ENCODE measurements at places on chromosomes 5 and 9. TPM values are rescaled to one million over a fixed set of nuclear protein-coding genes. Genes with fewer than 3 reads are reported as not detected.
A peak's percentile ranks its signal among the peaks of the same experiment; 100 is the strongest.

DNA sequence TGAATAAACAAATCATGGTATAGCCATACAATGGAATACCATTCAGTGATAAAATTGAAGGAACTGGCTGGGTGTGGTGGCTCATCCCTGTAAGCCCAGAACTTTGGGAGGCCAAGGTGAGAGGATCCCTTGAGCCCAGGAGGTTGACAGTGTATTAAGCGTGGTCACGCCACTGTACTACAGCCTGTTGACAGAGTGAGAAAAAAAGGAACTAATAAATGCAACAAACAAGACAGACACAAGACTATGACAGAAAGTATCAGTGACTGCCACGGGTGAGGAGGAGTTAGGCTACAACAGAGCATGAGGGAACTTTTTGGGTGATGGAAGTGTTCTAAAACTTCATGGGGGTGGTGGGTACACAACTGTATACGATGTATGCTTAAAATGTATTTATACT is 2.2 kb downstream of the FNIP1 start:
- H3K36me3 ChIP-seq, result peaks cover 42% of the 10 kb centered on the region
- peak overlapping the region; percentile 98 for H3K4me3 ChIP-seq
- no peaks in the 10 kb centered on the region for H3K27me3 ChIP-seq
- peaks cover 38% of the 10 kb centered on the region for H3K4me1 ChIP-seq
- peak overlapping the region; percentile 33 for H3K27ac ChIP-seq

- peaks cover 27% of the 10 kb centered on the region for H3K4me1 ChIP-seq
- peak overlapping the region; percentile 77 for H3K4me3 ChIP-seq
- peak overlapping the region; percentile 77 for H3K27ac ChIP-seq
- H3K27me3 ChIP-seq, result peaks cover 11% of the 10 kb centered on the region
These were observed 672 bp downstream of the MSANTD3 start for GRCh38 chr9:100427366-100428263.

GRCh38 chr5:58754250-58754649 is 171.4 kb downstream of the RAB3C start:
- peaks cover 6% of the 10 kb centered on the region for H3K4me1 ChIP-seq
- no peaks in the 10 kb centered on the region for H3K36me3 ChIP-seq
- peaks cover 4% of the 10 kb centered on the region for H3K27me3 ChIP-seq
- no peak for DNase-seq

GRCh38 chr5:56152437-56152836 is 80.7 kb downstream of the ANKRD55 start:
- H3K36me3 ChIP-seq, result peaks cover 21% of the 10 kb centered on the region
- peak overlapping the region; percentile 94 for H3K27ac ChIP-seq
- no peaks in the 10 kb centered on the region for H3K27me3 ChIP-seq
- H3K4me1 ChIP-seq, result peaks cover 75% of the 10 kb centered on the region

DNA sequence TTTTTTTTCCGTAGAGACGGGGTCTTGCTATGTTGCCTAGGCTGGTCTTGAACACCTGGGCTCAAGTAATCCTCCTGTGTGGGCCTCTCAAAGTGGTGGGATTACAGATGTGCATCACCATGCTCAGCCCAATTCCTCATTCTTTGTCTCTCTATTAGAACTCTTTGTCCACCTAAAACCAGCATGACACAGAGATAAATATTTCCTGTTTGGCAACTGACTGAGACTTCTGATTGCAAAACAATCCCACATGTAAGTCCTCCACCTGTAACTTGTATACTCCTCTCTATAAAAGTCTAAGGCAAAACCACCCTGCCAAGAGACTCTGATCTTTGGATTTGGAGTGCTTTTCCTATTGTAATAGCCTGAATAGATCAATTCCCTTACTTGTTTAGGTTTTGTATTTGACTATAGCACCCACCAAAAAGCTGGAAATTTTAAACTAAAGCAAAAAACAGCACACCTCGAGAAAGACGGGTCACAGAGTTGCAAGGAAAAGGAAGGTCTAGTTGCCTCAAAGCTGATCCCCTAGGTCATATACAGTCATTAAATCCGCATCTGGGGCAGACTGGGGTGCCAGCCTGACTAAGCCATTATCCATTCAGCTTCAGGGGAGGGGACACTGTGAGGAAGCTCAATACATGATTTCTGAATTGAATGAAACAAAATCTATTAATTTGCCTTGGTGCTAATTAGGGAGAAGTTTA is 13.5 kb upstream of the KIF27 start:
- H3K36me3 ChIP-seq, result peaks cover 3% of the 10 kb centered on the region
- H3K4me1 ChIP-seq, result peaks cover 12% of the 10 kb centered on the region
- DNase-seq, result no peak
- no peak overlapping the region for H3K4me3 ChIP-seq

- H3K27me3 ChIP-seq, result no peaks in the 10 kb centered on the region
- DNase-seq, result no peak
- no peak overlapping the region for H3K27ac ChIP-seq
- H3K36me3 ChIP-seq, result no peaks in the 10 kb centered on the region
These were observed 549.1 kb downstream of the CDK5RAP2 start for GRCh38 chr9:120030847-120031246.

DNA sequence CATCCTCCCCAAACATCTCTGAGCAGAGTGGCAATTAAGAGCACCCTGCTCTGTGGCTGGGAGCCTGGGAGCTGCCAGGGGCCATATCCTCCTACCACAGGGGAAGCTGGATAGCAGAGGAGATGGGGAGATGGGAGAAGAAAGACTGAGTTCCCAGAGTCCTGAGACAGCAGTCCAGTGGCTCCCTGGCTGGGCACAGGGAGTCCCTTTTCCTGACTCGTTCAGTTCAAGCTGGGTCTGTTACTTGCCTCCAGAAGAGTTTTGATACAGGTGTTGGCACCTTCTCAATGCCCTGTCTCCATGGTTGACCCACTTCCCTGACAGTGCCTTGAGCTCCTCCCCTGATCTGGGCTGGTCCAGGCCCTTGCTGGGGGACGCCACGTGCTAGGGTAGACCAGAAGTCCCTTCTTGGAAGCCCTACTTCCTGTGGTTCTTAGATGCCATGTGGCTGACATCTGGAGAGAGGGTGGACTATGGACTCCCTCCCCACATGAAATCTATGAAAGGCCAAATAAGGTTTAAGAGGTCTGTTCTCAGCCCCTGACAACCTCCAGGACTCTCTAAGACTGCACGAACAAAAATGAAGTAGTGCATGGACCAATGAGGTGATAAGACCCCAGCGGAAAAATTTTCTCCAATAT is 166.2 kb downstream of the AUH start:
- no peak overlapping the region for H3K4me3 ChIP-seq
- H3K27ac ChIP-seq, result peak overlapping the region; percentile 98
- peaks cover 23% of the 10 kb centered on the region for H3K36me3 ChIP-seq

GRCh38 chr5:178547753-178548415 is 42.3 kb downstream of the COL23A1 start:
- no peaks in the 10 kb centered on the region for H3K4me1 ChIP-seq
- no peak overlapping the region for H3K4me3 ChIP-seq
- H3K27ac ChIP-seq, result peak overlapping the region; percentile 36
- H3K27me3 ChIP-seq, result no peaks in the 10 kb centered on the region

- peaks cover 74% of the 10 kb centered on the region for H3K27me3 ChIP-seq
- peaks cover 6% of the 10 kb centered on the region for H3K36me3 ChIP-seq
These were observed 626 bp upstream of the FST start for GRCh38 chr5:53479590-53480415.

DNA sequence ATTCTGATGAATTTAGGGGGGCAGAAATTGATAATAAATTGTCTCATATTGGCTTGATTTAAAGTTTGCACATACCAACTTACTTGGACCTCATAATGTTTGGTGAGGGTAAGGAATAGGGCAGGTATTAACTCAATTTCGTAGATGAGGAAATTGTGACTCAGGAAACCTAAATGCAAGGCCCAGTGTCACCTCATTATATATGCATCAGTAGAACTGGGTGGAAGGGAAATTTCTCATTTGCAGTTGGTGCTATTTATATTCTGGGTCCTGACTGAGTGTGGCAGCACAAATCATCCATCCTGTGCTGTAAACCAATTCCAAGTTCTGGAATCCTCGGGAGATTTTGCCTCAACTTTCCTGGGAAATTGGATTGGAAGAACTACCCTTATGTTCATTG is 103.0 kb downstream of the SPATA31D1 start:
- H3K4me1 ChIP-seq, result no peaks in the 10 kb centered on the region
- H3K27me3 ChIP-seq, result no peaks in the 10 kb centered on the region
- H3K27ac ChIP-seq, result no peak overlapping the region
- no peaks in the 10 kb centered on the region for H3K36me3 ChIP-seq
- DNase-seq, result no peak

- no peaks in the 10 kb centered on the region for H3K36me3 ChIP-seq
- no peak overlapping the region for H3K4me3 ChIP-seq
- peaks cover 3% of the 10 kb centered on the region for H3K27me3 ChIP-seq
- DNase-seq, result no peak
- no peak overlapping the region for H3K27ac ChIP-seq
These were observed 23.4 kb upstream of the GABRP start for GRCh38 chr5:170760113-170760512.

DNA sequence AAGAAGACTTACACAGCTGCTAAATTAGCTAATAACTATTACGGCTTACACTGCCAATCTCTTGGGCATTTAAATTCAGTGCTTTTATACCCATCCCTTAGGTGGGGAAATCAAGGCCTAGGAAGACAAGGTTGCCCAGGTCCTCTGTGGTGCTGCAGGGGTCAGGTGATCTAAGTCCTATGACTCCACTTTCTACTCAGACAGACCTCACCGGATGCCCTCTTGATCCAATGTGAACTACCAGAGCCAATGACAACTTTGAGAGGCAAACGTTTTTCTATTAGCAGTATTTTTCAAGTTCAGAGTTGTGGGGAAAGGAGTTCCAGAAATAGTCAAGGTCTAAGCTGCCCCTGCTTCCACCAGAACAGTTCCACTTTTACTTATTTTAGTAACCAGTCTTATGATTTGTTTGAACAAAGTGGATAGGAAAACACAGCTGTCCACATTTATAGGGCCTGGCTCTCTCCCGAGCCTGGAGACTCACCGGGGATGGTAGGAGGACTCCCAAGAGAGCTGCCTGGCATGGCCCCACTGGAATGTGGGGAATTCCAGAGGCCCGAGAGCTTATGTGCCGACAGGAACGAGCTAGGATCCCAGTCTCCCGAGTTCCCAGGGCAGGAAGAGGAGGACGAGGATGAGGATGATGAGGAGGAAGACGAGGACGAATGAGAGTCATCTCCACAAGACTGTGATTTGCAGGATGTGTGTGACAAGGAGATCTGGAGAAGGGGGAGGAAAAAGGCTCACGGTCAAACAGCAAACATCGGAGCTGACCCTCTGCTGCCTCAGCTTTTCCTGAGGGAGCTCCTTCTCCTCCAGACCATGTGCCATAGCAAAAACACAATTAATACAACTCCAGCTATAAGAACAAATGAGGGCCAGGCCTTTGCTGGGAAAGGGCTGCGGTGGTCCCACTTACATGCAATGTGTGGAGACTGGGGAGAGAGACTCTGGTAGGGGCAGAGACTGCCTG is 16.7 kb downstream of the FAM193B start:
- H3K27me3 ChIP-seq, result no peaks in the 10 kb centered on the region
- peaks cover 19% of the 10 kb centered on the region for H3K36me3 ChIP-seq
- DNase-seq, result no peak
- peaks cover 2% of the 10 kb centered on the region for H3K4me1 ChIP-seq

- H3K27me3 ChIP-seq, result peaks cover 25% of the 10 kb centered on the region
- H3K4me3 ChIP-seq, result no peak overlapping the region
- H3K4me1 ChIP-seq, result no peaks in the 10 kb centered on the region
These were observed 45.1 kb upstream of the FAM120A start for GRCh38 chr9:93406371-93406770.

GRCh38 chr9:6590772-6591384 is 54.7 kb downstream of the GLDC start:
- no peak overlapping the region for H3K27ac ChIP-seq
- peaks cover 5% of the 10 kb centered on the region for H3K27me3 ChIP-seq
- H3K36me3 ChIP-seq, result no peaks in the 10 kb centered on the region
- DNase-seq, result no peak

GRCh38 chr5:107485184-107485583 is 185.6 kb downstream of the EFNA5 start:
- H3K4me1 ChIP-seq, result peaks cover 24% of the 10 kb centered on the region
- H3K27me3 ChIP-seq, result peaks cover 11% of the 10 kb centered on the region

DNA sequence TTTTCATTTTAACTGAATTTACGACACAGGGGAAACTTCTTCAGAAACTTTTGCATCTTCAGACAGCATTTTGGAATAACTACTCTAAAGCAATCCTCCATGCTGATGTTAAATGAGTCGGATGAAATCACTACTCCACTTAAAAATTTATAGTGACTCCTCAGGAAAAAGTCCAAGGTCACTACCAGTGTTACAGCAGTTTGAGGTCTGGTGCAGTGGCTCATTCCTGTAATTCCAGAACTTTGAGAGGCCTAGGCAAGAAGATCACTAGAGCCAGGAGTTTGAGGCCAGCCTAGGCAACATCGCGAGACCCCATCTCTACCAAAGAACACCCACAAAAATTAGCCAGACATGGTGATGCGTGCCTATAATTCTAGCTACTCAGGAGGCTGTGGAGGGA is 5.9 kb upstream of the GAS1 start:
- no peak overlapping the region for H3K4me3 ChIP-seq
- H3K36me3 ChIP-seq, result peaks cover 6% of the 10 kb centered on the region
- DNase-seq, result no peak
- H3K27ac ChIP-seq, result no peak overlapping the region
- H3K4me1 ChIP-seq, result peaks cover 10% of the 10 kb centered on the region

The SLC2A6 gene
- total RNA-seq, result 1.6 TPM

The SPINK1 gene
- total RNA-seq, result not detected

The CSF1R gene
- 0.08 TPM for total RNA-seq
